ENCODE measurements at places on chromosomes 4 and X.

DNA sequence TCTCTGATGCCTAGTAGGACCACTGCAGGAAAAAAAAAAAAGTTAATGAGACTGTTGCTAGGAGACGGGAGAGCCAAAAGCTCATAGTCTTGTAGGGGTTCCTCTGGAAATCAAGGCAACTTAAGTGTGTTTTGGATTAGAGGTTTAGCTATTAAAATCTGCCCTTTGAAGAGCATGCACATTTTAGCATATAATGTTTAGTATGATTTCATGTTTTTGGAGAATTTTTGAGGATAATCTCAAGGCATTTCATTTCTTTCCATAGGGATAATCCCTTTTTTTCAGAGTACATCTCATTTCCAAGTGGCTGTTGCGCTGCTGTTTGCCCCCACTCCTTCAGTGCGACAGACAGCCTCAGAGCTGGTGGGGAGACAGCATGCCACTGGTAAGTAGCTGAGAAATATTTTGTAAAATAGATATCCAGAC is at the start of gene LINC00632:
LINC00632 (plus strand) TSS at position 339 of the 426 bp plus-strand sequence.
- no peak for DNase-seq

DNA sequence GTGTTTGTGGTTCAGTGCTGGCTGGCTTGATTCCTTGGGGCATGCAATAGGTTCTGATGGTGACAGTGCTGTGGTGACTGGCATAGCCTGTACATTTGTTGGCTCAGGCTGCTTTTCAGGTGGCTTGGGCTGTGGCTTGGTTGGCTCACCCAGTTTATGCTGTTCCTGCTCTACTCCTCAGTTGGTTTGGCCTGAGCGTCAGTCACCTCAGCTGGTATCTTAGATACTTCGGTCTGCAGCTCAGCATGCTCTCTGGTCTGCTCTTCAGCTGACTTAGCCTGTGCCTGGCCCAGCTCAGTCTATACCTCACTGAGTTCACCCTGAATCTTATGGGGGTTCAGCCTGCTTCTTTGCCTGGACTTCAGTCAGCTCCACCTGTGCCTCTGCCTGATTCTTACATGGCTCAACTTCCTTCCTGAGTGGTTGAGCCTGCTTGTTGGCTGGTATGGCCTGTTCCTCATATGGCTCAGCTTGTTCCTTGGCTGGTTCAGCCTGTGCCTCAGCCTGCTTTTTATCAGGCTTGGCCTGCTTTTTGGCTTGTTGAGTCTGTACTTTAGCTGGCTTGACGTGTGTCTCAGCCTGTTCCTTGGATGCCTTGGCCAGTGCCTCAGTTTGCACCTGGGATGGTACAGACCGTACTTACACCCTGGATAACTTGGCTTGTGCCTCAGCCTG is 170.6 kb downstream of the MSN start:
- DNase-seq: no peak

- DNase-seq: no peak
These were observed 721.6 kb downstream of the RPA4 start for GRCh38 chrX:97605271-97605670.

GRCh38 chrX:117407449-117408150 is 709.0 kb downstream of the KLHL13 start:
- no peak for DNase-seq

DNA sequence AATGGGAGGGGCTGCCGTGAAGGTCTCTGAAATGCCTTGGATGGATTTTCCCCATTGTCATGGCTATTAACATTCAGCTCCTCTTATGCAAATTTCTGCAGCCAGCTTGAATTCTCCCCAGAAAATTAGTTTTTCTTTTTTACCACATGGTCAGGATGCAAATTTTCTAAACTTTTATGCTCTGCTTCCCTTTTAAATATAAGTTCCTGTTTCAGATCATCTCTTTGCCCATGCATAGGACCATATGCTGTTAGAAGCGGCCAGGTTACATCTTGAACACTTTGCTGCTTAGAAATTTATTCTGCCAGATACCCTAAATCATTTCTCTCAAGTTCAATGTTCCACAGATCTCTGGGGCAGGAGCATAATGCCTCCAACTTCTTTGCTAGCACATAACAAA is 13.8 kb upstream of the CLDN34 start:
- no peak for DNase-seq

- DNase-seq: no peak
These were observed 1475.5 kb downstream of the PCDH18 start for GRCh38 chr4:136056748-136057147.

- no peak for DNase-seq
These were observed 2.6 kb upstream of the TMEM192 start for GRCh38 chr4:165115301-165115700.

DNA sequence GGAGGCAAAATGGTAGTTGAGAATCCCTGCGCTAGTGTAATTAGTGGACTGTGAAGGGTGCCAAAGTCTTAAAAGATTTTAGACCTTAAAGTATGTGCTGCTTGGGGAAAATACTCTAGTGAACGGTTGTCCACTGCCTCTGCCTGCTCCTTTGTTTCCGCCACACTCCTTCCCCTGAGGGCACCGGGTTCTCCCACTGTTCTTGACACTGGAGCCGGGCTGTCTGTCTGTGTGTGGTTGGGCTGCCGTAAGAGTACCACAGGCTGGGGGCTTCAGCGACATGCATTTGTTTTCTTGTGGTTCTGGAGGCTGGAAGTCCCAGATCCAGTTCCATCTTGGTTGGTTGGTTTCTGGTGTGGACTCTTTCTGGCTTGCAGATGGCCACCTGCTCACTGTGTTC is 76.2 kb downstream of the CLDN34 start:
- no peak for DNase-seq

- DNase-seq: no peak
These were observed 348.5 kb upstream of the FTHL17 start for GRCh38 chrX:31420302-31420701.

DNA sequence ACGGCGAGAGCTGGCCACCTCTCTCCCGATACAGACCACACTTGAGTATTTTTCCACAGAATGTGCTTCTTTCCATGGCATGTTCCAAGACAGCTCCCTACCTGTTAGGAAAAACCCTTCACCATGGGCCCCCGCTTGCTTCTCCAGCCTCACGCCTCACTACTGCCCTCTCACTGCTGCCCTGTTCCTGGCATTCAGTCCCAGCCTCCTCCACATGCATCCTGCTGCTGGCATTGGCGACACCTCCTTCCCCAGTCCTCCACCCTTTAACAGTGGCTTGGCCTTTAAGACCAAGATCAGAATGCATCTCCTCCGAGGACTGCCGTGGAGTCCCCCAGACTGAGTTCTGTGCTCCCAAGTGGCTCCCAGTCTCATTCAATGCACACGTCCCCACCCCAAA is 10.7 kb downstream of the PNMA6F start:
- DNase-seq: no peak

- no peak for DNase-seq
These were observed 4.8 kb downstream of the BCOR start for GRCh38 chrX:40092808-40093435.

DNA sequence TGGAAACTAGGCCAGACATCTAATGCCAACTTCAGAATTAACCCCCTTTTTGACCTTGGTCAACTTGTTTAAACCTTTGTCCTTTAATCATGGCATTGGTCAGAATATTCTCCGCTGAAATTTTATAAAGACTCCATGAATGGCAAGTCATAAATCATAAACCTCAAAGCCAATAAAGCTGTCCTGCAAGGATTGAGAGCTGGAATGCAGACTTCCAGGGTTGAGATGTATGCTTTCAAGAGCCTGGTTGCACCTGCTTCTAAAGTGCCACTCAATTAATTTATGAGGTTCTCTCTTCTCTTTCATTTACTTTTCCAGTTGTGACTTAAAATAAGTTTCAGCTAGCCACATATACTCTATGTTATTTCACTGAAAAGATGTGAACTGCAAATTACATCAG is 136.2 kb upstream of the HCCS start:
- no peak for DNase-seq

GRCh38 chr4:75848891-75849290 is 53.4 kb downstream of the PPEF2 start:
- no peak for DNase-seq

GRCh38 chr4:125111323-125111722 is 203.4 kb upstream of the FAT4 start:
- DNase-seq: no peak

- no peak for DNase-seq
These were observed 66.2 kb downstream of the BEX3 start for GRCh38 chrX:103442536-103442901.

- no peak for DNase-seq
These were observed 1.4 kb downstream of the CPLX1 start for GRCh38 chr4:824461-825062.

- DNase-seq: no peak
These were observed 291.7 kb upstream of the GATB start for GRCh38 chr4:152052451-152053057.

GRCh38 chr4:167084321-167084720 is 150.0 kb downstream of the SPOCK3 start:
- DNase-seq: no peak

DNA sequence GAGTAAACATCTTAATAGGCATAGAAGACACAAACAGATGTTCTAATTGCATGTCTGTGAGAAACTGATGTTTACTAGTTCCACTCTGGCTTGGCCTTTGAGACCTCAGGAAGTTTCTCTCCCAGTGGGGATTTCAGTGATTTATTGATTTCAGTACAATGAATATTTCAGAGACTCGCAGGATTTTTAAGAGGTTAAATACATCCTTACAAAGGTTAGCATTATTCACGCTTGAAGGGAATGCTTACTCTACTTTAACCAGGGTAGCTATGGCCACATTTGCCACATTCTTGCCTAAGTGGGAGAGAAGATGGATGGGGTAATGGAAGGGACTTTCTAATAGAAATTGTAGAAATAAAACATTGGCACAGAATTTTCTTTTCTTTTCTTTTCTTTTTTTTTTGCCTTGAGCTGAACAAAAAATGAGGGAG is 480.1 kb downstream of the SPRY1 start:
- peak; percentile 4 for DNase-seq

- no peak for DNase-seq
These were observed 40.7 kb upstream of the GPC3 start for GRCh38 chrX:134025986-134026545.

DNA sequence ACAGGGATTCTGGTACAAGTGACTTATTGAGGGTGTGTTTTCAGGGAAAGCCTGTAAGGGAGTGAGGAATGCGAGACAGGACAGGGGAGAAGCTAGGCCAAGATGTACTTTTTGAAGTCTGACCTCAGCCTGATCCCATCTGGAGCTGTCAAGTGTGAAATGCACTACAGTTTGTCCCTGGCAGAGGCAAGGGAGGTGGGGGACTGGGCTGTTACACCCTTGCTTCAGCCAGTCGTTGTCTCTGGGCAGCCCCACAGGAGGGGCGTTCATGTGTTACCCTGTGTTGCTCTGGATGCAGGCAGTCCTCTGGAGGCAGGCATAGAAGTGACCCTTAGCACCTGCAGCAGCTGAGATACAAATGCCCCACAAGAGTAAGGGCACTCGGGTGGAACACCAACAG is 25.8 kb downstream of the PPEF1 start:
- DNase-seq: no peak

GRCh38 chr4:158622251-158622650 is 49.4 kb downstream of the C4orf46 start:
- DNase-seq: no peak

- DNase-seq: no peak
These were observed 101.9 kb upstream of the BCOR start for GRCh38 chrX:40199704-40200103.

- peak; percentile 6 for DNase-seq
These were observed 88.0 kb downstream of the GUCY2F start for GRCh38 chrX:109393859-109394258.

- peak; percentile 98 for DNase-seq
These were observed 28.3 kb upstream of the CFAP299 start for GRCh38 chr4:80307183-80307735.

- DNase-seq: no peak
These were observed 28.8 kb downstream of the FGFR3 start for GRCh38 chr4:1821679-1822567.

DNA sequence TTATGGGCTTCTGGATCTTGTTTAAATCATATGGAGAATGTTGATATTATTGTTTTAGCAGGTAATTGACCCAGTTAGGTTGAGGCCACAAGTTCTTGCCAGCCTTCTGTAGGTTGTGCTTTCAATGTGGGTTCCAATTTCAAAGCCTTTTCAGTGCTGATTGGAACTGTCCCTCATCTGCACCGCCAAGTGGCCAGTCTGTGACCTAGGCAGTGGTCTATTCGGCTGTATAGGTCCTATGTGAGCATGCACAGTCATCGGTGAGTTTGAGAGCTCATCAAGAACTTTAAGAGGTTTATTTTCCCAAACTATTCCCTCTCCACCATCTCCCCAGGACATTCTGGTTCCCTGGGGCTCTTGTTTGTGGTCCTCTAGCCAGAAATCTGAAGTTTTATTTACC is 35.7 kb downstream of the DDX53 start:
- DNase-seq: peak; percentile 11

DNA sequence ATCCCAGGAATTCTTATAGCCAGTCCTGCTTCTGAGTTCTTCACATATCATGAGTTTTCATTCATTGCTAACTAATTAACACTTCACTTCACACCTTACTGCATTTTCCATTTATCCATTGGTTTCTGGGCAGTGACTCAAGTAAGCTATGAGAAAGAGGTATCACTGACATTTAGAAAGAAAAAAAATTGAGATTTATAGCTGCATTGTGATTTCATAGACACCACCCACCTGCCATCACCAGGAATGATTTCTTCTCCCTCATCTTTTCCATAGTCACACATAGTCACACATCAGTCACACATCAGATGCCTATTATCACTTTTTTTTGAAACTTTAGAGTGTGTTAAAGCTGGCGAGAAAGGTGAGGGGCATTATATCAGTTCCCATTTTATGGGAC is 121.8 kb downstream of the SLC39A8 start:
- DNase-seq: no peak

All from NCI-H1417 (cell line).